ENCODE measurements at places on chromosomes 7 and 10.

DNA sequence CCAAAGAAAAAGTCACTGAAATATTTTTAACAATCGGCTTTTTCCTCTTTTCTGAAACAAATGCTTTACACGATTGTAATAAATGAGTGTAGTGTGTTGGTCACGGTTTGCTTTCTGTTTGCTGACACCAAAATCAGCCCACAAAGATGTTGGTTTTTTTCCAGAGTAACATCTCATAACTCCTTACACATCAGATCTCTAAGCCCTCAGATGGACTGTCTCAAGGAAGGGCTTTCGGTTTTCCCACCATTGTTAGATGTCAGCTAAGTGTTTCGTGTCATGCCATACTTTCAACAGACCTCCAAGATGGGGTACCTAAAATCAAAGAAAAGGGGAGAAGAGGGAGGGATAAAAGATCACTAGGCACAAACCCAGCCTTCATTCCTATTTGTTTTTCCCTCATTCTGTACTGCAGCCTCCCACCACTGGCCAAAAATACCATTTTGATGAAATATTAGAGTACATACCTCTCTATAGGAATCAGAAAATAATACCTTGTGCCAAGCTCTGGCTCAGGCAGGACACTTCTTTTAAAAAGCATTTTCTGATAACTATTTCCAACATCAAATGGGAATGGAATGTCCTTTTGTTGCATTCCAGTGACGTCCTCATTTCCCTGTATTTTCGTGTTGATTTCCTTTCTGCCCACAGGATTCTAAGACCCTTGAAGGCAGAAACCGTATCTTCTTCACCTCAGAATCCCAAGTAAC lies 159.1 kb downstream of the DGKI start:
- peak; percentile 67 for DNase-seq

GRCh38 chr7:36203071-36203790 lies 50.2 kb downstream of the EEPD1 start:
- no peak for DNase-seq

- DNase-seq, result no peak
These were observed 76.6 kb downstream of the TYW1B start for GRCh38 chr7:72751378-72751777.

DNA sequence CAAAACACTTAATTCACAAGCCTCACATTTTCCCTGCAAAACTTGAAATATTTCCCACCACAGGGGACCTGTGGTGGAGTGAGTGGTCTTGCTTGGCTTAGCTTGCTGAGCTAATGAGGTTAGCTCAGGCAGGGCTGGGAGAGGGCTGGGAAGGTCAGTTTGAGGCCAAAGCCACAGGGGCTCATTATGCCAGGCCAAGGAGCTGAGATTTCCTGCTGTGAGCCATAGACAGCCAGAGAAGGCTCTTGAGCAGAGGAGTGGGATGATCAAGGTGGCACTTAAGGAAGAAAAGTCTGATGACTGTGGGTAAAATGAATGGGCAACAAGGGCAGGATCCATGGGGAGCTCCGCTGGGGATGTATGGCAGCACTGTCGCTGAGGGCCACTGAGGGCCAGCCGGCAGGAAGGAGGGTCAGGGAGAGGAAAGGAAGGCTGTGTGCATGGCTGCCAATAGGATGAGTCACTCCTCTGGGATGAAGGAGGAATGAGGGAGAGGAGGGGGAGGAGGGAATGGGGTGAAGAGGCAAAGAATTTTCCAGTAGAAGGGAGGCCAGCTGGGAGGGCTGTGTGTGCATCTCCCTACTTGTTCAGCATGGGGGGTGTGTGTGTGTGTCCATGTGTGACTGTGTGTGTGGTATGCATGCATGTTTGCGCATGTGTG lies 18.7 kb upstream of the ZNF488 start:
- peak; percentile 74 for DNase-seq

DNA sequence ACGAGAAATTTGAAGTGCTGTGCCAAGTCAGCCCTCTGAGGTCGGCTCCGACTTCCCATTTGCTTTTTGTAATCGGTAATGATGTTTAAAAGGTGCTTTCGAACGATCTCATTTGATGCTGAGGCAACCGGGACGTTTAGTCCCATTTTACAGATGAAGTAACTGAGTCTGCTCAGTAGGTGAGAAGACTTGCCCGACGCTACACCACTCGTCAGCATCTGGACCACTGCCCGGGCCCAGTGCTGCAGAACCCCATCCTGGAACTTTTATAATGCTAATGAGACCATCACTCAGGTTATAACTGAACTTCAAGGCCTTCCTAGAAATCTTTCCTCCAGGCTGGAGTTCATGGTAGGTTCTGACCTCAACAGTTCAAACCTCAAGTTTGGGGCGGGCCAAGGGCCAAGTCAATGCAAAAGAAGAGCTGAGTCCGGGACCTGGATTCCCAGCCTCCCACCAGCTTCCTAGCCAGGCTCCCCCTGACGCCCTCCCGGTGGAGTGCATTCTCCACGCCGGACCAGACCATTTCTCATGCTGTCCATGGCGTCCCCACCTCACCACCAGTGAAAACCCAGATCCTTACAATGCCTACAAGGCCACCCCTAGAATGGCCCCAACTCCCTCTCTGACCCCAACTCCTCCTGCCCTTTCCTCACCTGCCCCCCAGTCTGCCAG lies 699 bp upstream of the PDLIM1 start:
- no peak for DNase-seq

- no peak for DNase-seq
These were observed 121.8 kb downstream of the CAMK1D start for GRCh38 chr10:12471135-12471534.

DNA sequence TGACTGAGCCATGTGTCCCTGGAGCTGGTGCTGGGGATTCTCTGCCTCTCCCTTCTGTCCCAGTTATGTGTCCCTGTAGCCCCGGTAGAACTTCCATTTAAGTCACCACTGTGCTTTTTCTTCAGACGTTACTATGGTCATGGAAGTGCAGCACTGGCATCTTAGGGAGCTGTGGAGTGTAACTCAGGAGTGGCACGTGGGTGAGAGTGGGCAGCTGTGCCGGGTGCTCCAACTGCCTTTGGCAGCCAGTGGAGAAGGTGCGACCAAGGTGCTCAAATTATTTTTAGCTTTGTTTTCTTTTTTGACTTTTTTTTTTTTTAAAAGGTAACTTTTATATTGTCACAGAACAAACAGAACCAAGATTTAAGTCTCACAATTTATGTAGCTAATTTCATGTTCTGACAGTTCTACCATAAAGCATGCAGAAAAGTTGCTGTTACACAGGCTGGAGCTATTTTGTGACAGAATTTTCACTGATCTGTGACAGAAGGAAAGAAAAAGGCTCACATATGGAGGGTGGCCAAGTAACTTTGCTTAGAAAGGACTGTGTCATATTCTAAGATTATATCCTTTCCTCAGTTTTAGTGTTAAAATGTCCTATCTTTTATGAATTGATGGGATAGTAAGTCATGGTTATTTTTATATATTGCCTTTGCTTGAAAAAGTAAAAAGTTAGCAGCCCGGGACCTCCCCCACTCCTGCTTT lies 73.9 kb downstream of the SH2D4B start:
- DNase-seq, result no peak

- no peak for DNase-seq
These were observed 24.6 kb downstream of the PRSS2 start for GRCh38 chr7:142795339-142795863.

DNA sequence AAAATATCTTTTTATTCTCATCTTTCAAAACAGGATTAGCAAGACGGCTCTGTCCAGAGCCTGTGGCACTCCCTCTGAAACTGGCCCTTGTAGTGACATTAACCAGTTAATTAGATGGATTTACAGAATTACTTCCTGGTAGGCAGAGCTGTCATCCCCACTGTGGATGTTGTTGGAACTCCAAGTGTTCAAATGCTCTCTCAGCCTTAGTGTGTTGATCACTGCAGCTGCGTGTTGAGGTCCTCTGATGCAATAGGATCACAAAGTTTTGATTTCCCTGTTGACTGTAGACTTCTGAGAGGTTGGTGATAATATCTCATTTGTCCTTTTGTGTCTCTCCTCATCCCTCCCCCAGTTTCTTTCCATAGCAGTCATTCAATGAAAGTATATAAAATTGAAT lies 117.3 kb upstream of the CDK6 start:
- no peak for DNase-seq

DNA sequence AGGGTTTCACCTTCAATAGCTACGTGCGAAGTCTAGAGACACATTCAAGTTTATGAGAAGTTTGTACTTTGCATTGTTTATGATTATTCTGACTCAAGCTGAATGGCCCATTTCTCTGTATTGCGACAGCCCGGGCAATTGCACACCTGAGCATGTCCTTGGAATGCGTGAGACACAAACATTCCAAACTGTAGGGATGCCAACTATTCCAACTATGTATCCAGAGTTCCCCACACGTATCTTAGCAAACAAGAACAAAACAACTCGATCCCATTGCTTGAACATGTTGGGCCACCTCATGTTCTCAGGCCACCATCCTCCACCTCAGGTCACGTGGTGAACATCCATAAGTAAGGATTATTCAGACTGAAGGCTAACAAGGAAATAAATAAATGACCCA lies 51.4 kb upstream of the EGFR start:
- DNase-seq, result no peak

DNA sequence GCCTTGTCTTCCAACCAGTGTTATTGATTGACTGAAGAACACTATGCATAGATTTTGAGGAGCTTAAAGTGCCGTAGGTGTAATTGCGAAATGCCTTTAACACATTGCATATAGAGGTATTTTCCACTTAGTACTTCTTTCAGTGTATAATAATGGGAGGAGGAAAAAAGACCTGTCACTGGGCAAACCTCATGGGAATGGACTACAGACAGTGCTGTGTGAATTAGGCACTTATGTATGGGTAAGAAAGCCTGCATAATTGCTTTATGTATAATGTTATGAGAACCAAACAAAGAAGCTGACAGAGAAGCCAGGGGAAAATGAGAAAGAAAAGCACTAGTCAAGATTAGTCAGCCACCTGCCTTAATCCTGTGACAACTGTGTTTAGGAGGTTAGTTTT lies 12.4 kb upstream of the SCRN1 start:
- DNase-seq, result no peak

DNA sequence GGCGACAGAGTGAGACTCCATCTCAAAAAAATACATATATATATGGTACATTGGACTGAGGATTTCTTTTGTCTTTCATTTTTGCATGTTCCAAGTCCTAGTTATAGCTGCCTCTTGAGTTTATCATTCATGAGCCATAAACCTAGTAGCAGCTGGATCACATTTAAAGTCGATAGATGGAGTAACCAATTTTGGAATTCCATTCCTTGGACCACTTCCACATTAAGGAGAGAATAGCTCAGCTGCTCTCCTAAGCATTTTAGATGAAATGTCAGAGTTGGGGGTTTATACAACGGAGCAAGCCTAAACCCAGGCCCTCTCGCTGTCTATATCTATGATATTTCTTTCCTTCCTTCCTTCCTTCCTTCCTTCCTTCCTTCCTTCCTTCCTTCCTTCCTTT lies 141.2 kb downstream of the LYZL1 start:
- no peak for DNase-seq

- no peak for DNase-seq
These were observed 56.6 kb downstream of the PON1 start for GRCh38 chr7:95267754-95268153.

DNA sequence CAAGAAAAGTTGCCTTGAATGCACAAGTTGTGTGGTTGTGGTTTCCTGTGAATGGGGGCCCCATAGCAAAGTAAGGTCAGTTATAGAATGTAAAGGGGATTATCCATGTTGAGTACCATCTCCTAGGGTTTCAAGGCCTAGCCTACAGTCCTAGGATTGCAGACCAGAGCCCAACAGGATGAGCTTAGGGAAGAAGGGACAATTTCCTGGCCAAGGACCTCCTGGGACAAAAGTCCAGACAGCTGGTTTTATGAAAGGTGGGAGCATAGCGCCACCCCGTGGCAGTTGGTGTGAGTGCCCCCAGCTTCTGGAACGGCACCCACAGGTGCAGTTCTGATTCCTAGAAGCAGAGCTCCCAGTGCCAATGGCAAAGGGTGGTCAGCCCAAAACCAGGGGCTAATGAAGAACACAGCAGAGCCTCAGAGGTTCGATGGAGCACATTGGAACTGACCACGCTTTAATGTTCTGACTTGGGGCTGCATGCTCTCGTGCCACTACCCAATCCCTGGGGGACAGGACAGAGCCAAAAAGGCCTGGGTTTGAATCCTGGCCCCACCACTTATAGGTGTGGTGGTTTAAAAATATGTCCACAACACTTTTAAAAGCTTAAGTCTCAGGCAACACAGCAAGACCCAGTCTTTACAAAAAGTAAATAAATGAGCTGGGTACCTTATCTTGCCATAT lies 25.8 kb upstream of the TMEM120A start:
- DNase-seq, result no peak

DNA sequence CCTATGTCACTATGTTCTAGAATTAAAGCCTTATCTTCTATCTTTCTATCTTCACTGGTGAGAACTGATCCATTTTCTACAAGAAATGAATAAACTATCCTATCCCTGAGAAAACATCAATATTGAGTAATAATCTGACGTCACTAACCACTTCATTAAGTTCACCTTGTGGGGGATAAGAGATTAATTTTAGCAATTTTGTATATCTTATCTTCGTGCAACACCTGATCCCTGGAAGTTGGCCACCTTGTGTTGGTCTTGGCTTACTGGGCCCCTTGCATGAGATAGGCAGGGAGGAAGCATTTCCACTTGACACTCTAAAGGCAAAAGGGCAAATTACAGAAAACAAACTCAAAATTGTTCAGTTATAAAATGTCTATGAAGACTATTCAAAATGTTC lies 20.1 kb upstream of the OR6B1 start:
- no peak for DNase-seq

GRCh38 chr7:131600085-131600881 lies 43.9 kb upstream of the PODXL start:
- peak; percentile 27 for DNase-seq

- DNase-seq, result peak; percentile 21
These were observed 69.6 kb upstream of the PDCD4 start for GRCh38 chr10:110802090-110802489.

DNA sequence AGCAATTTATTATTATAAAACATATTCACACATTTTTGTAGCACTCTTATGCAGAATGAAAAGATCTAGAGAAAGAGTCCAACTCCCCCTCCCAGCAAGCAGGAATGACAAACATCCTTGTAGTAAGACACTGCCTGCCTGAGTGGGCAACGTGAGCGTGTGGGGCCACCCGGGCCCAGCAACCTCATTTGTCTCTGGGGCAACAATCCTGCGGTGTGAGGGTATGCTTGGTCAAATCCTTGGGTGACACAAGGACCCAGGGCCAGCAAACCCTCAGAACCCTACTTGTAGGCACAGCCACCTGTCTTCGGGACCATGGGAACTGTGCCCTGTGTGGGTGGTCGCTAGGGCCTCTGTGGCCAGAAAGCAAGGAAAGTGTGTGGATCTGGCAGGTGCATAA lies 10.7 kb downstream of the RHEB start:
- no peak for DNase-seq

GRCh38 chr10:27716521-27716920 lies 29.1 kb downstream of the MKX start:
- DNase-seq, result no peak

DNA sequence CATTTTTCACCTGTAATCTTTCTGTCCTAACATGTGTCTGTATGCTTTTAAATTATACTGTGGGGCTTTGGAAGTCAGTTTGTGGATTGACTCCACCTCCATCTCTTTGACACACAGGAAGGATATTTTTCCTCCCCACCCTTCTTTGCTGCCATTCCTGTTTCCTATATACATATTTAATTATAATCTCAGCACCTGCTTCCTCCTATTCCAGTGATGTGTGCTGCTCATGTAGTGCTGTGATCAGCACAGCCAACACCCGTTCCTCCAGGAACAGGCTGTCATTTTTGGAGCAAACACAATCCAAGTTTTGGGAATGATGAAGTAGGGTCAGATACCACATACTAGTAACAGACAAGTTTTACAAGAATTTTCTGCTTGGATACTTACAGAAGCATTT lies 135.0 kb upstream of the PRPS1L1 start:
- DNase-seq, result no peak

GRCh38 chr10:64726466-64726865 lies 1205.3 kb downstream of the REEP3 start:
- DNase-seq, result no peak
